ENCODE measurements at places on chromosomes 5 and 9.

DNA sequence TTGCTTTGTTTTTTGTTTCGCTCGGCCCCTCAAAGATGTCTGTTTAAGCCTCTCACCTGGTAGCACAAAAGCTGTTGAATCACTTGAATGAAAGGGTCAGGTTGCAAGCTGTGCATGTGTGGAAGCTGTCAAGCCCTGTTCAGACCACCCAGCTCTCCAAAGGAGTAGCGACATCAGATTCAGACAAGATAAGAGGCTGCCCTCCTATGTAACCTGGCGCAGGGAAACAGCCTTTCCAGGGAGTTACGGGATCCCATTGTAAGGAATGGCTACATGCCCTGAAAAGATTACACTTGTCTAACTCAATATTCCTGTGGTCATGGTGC lies 2.9 kb downstream of the FREM1 start:
- H3K27me3 ChIP-seq = no peaks in the 10 kb centered on the region
- no peak overlapping the region for H3K27ac ChIP-seq
- DNase-seq = no peak
- H3K4me1 ChIP-seq = peaks cover 30% of the 10 kb centered on the region

DNA sequence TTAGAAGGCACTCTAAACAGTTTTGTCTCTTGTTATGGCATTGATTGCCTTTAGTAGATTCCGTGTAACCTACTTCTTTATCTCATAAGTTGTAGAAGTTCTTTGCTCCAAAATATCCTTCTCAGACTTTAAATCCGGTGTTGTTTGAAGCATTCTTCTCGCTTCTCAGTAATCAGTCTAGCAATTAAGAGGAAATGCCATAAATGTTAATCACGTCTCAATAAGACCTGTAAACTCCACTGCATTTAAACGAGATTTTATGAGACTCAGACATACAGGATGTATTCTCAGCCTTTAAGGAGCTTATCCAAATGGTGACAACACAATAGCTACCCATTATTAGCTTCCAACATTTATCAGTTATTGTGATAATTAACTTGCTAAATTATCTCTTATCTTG lies 7.7 kb upstream of the C5 start:
- no peak overlapping the region for H3K4me3 ChIP-seq
- no peaks in the 10 kb centered on the region for H3K27me3 ChIP-seq
- H3K27ac ChIP-seq = no peak overlapping the region
- H3K4me1 ChIP-seq = peaks cover 5% of the 10 kb centered on the region

DNA sequence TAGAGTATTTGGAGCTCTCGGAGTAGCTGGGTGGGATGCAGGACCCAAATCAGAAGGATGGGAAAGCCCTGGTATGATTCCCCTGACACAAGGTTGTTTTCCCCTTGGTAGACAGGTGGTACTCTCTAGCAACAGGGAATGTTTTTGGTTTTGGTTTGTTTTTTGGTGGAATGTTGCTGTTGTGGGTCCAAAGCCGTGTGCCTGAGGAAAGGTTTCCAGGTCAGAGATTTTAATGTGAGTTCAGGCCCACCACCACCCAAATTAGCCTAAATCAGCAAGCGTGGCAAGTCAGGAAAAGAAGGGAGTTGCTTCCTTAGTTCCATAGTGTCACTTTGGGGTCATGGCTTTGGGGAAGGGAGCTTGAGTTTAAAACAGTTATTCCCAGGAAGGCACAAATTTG lies 385.5 kb downstream of the RAB3C start:
- H3K27ac ChIP-seq = no peak overlapping the region
- no peaks in the 10 kb centered on the region for H3K36me3 ChIP-seq
- H3K4me1 ChIP-seq = peaks cover 14% of the 10 kb centered on the region

GRCh38 chr5:157358871-157359270 lies 92.9 kb downstream of the CYFIP2 start:
- no peaks in the 10 kb centered on the region for H3K27me3 ChIP-seq
- DNase-seq = no peak
- no peak overlapping the region for H3K4me3 ChIP-seq
- H3K36me3 ChIP-seq = no peaks in the 10 kb centered on the region

DNA sequence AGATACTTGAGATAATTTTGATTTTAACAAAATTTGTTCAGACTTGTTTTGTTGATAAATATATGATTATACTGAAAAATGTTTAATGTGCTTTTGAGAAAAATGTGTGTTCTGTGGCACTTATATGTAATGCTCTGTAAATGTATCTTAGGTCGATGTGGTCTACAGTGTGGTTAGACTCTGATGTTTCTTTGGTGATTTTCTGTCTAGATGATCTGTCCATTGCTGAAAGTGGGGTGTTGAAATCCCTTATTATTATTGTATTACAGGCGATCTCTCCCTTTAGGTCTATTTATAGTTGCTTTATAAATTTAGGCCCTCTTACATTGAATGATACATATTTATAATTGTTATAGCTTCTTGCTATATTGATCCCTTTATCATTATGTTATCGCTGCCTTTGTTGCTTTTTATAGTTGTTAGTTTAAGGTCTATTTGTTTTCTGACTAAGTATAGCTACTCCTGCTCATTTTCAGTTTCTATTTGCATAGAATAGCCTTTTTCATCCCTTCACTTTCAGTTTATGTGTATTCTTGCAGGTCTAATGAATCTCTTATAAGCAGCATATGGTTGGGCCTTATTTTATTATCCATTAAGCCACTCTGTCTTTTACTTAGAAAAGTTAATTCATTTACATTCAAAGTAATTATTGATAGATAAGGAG lies 124.3 kb downstream of the MRPS30 start:
- H3K36me3 ChIP-seq = no peaks in the 10 kb centered on the region
- no peak overlapping the region for H3K4me3 ChIP-seq
- no peaks in the 10 kb centered on the region for H3K4me1 ChIP-seq
- H3K27me3 ChIP-seq = no peaks in the 10 kb centered on the region
- DNase-seq = no peak

- H3K36me3 ChIP-seq = peaks cover 4% of the 10 kb centered on the region
- H3K27me3 ChIP-seq = no peaks in the 10 kb centered on the region
- no peak for DNase-seq
- H3K4me1 ChIP-seq = no peaks in the 10 kb centered on the region
- no peak overlapping the region for H3K4me3 ChIP-seq
Observed at GRCh38 chr5:65696892-65697291, 25.0 kb downstream of the SGTB start.

Measured in A673 (cell line).